ENCODE measurements at places on chromosomes 6 and 20. TPM values are rescaled to one million over a fixed set of nuclear protein-coding genes. Genes with fewer than 3 reads are reported as not detected.

Gene GPRC6A
- total RNA-seq, result not detected

Gene ILRUN
- 57.4 TPM for total RNA-seq

Gene EYA4
- total RNA-seq, result not detected

DNA sequence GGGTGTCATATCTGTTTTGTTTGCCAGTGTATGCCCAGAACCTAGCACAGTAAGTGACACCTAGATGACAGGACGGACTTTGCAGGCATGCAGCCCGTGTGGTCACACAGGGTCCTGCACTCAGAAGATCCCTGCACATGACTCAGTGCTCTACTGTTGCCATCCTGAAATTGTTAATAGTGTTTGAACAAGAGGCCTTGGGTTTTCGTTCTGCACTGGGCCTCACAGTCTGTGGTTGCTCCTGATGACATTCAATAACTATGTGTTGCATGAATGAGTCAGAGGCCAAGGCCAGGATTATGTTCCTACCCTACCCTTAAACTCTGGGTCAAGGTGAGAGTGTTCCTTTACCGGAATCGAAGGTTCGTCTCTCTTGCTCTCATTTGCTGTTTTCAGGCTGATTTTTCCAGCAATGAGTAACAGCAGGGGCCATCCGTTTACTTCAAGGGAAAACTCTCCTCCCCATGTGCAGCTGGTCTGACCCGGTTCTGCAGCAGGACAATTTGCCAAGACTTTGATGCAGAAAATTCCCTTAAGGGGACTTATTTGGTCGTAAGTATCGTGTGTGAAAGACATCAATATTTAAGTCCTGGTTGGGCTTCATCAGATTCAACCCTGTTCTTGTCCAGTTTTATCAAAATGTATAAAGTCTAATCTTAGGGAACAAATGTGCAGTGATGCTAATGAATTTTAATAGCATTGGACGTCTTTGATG, 13.0 kb upstream of the PFDN4 start:
- no peak for DNase-seq

GRCh38 chr6:48069280-48069679, 41.7 kb downstream of the PTCHD4 start:
- no peak for DNase-seq

DNA sequence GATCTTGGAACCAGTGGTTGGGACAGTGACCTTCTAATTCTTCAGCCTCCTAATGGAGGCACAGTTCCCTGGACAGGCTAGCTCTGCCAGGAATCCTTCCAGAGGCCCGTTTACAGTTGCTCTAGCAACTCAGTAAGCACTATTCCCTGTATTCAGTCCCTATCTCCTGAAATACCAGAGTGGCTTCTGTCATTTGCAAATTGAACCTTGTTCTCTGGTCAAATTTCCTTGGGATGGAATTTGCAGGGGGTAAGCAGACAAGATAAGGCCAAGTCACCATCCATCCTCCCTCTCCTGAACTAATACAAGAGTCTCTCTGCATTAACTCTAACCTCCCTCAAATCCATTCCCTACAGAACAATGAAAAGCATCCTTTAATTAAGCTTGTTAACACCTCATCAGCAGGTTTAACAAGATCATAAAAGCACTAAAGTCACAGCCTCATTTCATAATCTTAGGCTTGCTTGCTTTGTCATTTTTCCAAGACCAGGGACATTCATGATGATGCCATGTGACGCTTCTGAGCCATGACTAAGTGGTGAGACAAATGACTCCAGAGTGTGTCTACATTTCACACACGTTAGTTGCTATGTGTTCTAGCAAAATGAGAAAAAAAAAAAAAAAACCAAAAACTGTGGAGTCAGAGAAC, 37.1 kb downstream of the SLC22A23 start:
- no peak for DNase-seq

GRCh38 chr6:26338810-26339209, 26.2 kb upstream of the BTN3A2 start:
- no peak for DNase-seq

DNA sequence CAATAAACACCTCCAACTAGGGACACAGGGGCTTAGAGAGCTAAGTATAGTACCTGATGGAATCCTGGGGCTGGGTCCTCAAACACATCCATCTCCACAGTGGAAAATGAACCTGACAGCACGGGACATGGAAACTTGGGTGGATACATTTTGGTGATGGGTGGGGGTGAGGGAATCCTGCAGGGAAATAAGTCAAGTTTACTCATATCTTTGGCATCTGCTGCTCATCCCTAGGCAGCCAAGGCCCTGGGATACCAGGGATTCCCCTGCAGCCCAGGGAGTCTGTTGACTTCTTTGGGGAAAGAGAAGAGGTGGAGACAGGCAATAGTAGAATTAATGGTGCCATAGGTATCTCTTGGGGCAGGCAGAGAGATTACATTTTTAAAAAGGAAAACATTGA, 6.6 kb downstream of the APOBEC2 start:
- no peak for DNase-seq

DNA sequence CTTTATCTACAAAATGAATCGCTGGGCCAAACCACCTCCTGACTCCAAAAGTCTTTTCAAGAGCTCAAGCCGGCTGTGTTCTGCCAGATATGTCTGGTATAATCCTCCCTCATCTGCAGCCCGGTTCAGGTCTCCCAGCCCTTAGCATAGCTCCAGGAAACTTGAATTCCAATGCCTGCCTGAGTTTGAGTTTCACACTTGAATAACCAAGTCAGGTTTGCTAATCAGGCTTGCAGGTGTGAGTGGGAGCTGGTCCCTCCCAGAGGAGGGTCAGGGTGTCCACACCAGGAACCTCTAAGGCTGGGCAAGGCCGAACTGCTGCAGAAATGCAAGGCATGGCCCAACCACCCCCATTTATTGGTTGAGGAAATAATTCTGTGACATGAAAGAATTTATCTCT, 96.6 kb downstream of the TMEM242 start:
- no peak for DNase-seq

GRCh38 chr6:38452816-38453660, 186.7 kb downstream of the BTBD9 start:
- DNase-seq, result no peak

DNA sequence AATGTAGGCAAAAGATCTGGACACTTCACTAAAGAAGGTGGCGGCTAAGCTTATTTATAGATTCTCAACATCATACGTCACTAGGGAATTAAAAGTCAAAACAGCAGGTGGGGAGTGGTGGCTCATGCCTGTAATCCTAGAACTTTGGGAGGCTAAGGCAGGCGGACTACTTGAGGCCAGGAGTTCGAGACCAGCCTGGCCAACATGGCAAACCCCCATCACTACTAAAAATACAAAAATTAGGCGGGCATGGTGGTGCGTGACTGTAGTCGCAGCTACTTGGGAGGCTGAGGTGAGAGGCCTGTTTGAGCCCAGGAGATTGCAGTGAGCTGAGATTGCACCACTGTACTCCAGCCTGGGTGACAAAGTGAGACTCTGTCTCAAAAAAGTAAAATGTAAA, 74.6 kb downstream of the GPX5 start:
- DNase-seq, result no peak

Data from activated CD8-positive, alpha-beta T cell treated with anti-CD3 and anti-CD28 coated beads, Interleukin-2, amount 10 ng/mL, durations not matched to agents 7 days and 5 days (primary cell).